Natural killer cell (primary cell): ENCODE measurements at places on chromosomes 7 and 10. TPM values are rescaled to one million over a fixed set of nuclear protein-coding genes. Genes with fewer than 3 reads are reported as not detected.
A peak's percentile ranks its signal among the peaks of the same experiment; 100 is the strongest.

SUMF2 gene
- total RNA-seq, result 147 TPM

FAM241B gene
- total RNA-seq, result 1.3 TPM

PRSS1 gene
- not detected for total RNA-seq

ENTPD1 gene
- total RNA-seq, result 6.2 TPM

TCAF1 gene
- 12.7 TPM for total RNA-seq

LRMDA gene
- 2.4 TPM for total RNA-seq

OPN4 gene
- total RNA-seq, result not detected

PPP1R3C gene
- not detected for total RNA-seq

FAM25G gene
- not detected for total RNA-seq

GRCh38 chr7:81235997-81236396 is 317.1 kb upstream of the SEMA3C start:
- DNase-seq, result no peak

GRCh38 chr10:7045891-7046599 is 364.8 kb downstream of the SFMBT2 start:
- peak; percentile 68 for DNase-seq

- DNase-seq, result no peak
Measured at GRCh38 chr7:55250313-55250712, 114.8 kb upstream of the LANCL2 start.

DNA sequence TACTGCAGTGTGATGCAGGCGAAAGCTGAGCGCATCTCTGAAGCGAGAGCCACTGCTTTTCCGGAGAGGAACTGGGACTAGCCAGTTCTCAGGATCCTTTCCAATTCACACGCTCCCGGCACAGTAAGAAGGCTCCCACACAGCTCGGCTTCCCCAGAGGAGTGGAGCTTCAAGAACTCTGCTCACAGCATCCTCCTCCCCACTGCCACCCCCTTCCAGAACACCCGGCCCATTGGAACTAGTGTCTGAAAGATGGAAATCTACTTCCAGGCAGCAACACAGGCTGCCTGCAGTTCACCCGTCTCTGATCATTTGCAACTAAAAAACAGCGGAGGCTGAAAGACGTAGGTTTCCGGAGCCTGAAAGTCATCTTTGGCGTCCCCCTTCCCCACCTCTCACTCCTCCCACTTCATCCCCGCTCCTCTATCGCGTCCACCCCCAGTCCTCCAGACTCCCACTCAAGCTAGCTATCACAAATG is at the start of gene DGKB:
DGKB (minus strand) TSS at position 163 of the 479 bp plus-strand sequence.
- no peak for DNase-seq

GRCh38 chr10:3622845-3623621 is 162.0 kb downstream of the KLF6 start:
- DNase-seq, result peak; percentile 20

GRCh38 chr7:8908889-8909288 is 475.5 kb downstream of the NXPH1 start:
- DNase-seq, result no peak

DNA sequence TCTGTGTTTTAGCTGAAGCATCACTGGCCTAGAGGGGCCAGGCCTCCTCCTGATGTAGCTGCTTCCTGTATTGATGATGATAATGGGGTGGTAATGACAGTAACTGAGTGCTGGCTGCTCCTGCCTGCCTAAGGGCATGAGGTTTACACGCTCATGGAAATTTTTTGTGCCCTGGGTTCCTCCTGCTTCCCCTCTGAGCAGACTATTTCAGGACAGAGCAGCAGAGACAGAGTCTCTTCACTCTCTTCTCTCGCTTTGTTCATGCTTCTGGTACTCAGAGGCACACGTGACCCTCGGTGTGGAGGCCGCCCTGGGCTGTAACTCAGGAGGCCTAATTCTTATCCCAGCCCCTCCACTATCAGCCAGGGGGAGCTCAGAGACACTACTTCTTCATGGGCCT is 27.9 kb downstream of the LRRC20 start:
- no peak for DNase-seq

DNA sequence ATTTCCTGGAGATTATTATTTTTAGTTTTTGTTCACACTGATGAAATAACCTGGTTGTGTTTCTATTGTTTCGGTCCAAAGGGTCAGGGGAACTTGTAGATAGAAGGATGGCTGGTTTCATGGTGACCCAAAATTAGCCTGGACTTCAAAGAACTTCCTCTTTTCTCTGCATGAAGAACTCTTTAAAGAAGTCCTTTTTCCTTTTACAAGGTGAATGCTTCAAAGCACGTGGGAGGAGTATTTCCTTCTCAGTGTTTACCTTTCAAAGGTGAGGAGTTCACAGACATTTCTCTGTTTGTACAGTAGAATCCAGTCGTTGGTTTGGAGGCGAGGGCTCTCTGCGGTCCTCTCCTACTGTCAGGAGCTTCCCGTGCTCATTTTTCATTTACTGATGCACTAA is 561.7 kb downstream of the GATA3 start:
- DNase-seq, result no peak

- DNase-seq, result no peak
Measured at GRCh38 chr10:4931587-4931986, 31.6 kb upstream of the AKR1C1 start.

GRCh38 chr7:113775401-113775800 is 143.4 kb downstream of the PPP1R3A start:
- no peak for DNase-seq

GRCh38 chr10:43808136-43808535 is 159.5 kb upstream of the ZNF32 start:
- no peak for DNase-seq

DNA sequence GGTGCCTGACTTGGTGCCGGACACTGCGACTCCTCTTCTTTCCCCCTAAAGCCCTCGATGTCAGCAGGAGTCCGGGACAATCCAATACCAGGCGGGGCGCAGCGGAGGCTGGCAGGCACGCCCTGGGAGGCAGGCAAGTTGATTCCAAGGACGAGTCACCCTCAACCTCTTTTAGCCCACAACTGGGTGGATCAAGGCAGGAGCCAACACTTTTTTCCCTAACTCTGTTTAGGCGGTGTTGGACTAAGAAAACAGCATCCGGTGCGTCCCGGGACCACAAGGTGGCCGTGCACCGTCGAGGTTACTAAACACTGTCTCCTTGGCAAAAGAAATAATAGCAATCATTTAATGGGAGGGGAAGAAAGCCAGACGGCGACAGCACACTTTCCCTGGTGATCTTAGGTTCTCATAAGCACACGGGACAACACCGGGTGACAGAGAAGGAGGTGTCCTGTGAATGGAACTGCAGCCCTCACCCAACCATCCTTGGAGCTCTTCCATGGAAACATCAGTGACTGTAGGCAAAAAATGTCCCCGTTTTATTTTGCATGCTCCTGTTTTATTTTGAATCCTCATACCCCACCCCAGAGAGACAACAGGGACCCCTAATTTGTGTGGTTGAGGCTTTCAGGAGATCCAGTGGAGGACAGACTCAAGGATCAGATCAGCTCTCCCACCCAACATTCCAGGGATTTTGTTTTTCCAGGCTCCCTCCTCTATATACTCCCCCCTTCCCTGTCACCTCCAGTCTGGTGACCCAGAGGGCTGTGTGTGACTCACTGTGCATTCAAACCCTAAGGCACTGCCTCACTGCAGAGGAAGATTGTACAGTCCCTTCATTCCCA is 1.3 kb upstream of the CALCR start:
- no peak for DNase-seq

DNA sequence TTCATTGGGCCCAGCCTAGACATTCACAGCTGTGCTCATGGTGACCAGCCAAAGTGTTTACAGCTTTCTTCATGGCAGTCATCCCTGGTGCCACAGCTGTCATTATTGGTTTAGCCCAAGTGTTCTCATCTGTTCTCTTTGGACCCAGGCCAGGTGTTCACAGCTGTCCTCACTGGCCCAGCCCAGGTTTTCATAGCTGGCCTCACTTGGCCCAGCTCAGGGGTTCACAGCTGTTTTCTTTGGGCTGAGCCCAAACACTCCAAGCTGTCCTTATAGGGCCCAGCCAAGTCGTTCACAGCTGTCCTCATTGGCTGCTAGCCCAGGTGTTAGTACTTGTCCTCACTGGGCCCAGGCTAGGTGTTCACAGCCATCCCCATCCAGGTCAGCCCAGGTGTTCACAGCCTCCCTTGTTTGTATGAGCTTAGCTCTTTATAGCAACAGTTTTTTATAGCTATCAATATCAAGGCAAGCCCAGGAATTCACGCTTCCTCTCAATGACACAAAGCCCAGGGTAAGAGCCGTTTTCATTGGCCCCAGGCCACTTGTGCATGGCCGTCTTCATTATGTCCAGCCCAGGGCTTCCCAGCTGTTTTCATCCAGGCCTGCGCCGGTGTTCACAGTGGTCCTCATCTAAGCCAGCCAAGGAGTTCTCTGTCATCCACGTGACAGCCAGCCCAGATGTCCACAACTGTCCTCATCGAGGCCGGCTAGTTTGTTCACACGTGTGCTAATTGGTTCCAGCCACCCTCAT is 11.6 kb downstream of the FRG2B start:
- DNase-seq, result no peak

- no peak for DNase-seq
Measured at GRCh38 chr10:29535012-29535777, 99.6 kb downstream of the SVIL start.

DNA sequence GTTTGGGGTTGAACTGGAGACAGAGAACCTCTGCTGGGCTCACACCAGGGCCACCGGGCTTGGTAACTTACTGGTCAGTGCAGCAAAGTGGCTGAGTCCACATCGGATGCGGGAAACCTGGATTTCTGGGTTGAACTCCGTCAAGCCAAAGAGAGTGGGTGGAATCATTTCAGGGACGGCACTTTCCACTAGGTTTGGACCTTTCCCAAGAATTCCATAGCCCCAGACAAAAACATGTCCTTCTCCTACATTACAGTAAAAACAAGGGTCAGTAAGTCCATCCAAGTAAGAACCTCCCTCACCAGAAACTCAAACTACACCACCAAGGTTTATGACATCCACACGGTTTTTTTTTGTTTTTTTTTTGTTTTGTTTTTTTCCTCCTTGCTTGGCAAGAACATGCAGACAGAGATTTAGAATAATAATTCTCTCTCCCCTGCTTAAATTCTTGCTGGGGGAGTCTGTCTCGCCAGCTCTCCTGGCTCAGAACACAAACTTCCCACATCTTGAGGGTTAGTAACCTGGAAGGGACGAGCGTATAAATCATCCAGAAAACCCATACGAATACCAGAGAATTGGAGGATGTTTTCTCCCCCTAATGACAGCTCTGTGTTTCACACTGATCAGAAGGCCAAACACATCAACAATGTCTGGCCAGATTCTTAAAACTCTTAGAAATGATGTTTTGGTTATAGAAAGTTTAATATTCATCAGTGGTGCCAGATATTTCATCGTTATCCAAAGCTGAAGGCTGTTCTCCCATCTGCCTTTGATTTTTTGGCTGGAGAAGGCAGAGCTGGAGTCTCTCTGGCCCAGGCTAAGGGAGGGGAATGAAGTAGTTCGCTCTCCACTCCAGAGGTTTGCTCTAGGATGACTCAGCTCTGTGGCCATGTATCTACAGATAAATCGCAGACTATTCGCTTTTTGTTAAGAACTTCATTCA is 17.5 kb downstream of the RCC1L start:
- no peak for DNase-seq

DNA sequence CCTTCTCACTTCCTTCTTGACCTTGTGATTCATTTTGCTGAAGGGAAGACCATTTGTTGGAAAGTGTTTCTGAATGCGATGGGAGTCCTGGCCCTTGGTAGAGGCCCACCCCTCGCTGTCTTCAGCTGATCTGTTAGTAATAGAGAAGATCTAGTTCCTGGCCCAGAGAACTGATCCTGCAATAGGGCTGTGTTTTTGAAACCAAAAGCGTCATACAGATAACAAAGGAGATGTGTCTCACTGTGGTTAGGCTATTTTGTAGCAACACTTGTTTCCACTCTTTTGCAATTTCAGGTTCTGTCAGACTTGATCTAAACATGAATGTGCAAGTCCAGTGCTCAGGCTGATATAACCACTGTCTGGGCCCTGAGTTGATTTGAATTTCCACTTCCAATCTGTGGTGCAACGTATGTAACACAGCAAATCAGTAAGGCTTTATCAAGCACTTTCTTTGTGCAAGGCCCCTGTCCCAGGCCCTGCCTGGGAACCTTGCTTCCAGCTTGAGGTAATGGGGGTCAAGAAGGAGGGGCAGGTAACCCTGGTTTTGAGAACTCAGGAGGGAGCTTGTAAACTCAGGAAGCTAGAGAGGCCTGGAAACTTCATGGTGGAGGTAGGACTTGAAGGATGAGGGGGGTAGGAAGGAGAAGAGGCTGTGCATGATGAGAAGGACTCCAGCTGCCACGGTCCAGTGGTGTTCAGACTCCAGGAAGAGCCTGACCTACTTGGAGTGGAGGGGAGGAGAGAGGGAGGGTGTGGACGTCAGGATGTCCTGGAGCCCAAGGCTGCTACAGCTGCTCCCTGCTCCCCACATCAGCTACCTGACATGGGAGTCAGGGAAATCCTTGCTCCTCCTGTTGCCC is 42.2 kb upstream of the SRGN start:
- DNase-seq, result peak; percentile 37

GRCh38 chr7:110974441-110974840 is 116.5 kb upstream of the LRRN3 start:
- DNase-seq, result no peak

DNA sequence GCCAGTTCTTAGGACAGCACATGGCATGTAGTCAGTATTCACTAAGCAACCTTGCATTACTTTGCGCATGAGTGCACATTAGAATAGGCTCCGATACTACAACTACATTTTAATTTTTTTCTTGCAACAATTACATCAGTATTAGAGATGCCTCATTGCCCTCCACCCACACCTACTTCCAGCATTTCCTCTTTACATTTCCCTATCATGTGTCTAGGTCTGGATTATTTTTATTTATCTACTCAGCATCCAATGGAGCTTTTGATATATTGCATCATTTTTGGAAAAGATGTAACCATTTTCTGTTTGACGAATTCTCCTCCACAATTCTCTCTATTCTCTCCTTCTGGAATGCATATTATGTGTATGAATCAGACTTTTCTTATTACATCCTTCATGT is 258.2 kb upstream of the GLI3 start:
- DNase-seq, result no peak

- no peak for DNase-seq
Measured at GRCh38 chr10:129626796-129627435, 159.9 kb downstream of the MGMT start.

GRCh38 chr7:135111379-135111778 is 36.5 kb upstream of the TMEM140 start:
- DNase-seq, result no peak

DNA sequence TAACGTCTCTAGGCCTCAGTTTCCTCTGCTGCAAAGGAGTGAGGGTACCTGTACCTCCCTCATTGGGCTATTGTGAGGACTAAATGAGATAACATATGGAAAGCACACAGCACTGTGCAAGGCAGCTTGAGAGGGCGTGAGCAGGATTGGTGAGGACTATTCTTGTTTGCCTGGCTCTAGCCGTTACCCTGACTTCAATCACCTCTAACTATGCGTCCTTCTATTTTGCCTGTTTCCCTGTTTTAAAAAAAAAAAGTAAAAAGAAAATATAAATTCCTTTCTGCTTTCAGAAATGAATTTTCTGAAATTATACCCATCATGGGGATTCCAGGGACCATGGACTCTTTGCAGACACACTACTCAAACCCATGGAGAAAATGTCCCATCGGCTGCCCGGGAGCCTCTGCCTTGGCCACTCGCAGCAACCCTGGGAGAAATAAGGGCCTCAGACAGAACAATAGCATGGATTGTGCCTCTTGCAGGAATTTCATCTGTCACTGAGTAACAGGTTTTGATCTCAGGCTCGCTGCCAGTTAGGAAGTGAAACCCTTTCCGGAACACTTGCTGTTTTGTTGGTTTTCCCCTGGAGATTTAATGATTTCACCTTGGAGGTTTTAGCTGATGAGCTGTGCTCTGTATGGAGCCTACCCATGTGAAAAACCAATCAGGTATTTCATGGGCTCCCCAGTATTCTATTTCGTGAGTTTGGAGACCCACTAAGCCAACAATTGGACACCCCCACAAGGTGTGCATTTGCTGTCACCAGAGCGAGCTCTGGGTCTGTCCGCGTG is 55.6 kb downstream of the STEAP1B start:
- no peak for DNase-seq

GRCh38 chr7:66076462-66077329 is 1.1 kb downstream of the ASL start:
- no peak for DNase-seq
